ENCODE measurements at places on chromosomes 5 and 9.

DNA sequence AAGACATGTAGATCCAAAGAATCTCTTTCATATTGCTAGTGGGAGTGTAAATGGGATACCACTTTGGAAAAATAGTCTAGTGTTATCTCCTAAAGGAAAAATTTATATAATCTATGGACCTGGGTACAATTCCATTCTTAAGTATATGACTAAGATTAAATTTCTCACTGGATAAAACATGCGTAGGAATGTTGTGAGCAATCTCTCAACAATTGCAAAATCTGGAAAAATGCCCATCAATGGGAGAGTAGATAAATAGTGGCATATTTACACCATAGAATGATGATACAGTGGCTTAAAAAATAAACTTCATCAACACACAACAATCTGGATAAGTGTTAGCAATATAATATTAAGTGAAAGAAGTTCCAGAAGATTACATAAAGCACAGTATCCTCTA, 469.5 kb downstream of the MAN2A1 start:
- DNase-seq = no peak

- no peak for DNase-seq
These were observed 55.9 kb upstream of the BARX1 start for GRCh38 chr9:94010980-94011533.

DNA sequence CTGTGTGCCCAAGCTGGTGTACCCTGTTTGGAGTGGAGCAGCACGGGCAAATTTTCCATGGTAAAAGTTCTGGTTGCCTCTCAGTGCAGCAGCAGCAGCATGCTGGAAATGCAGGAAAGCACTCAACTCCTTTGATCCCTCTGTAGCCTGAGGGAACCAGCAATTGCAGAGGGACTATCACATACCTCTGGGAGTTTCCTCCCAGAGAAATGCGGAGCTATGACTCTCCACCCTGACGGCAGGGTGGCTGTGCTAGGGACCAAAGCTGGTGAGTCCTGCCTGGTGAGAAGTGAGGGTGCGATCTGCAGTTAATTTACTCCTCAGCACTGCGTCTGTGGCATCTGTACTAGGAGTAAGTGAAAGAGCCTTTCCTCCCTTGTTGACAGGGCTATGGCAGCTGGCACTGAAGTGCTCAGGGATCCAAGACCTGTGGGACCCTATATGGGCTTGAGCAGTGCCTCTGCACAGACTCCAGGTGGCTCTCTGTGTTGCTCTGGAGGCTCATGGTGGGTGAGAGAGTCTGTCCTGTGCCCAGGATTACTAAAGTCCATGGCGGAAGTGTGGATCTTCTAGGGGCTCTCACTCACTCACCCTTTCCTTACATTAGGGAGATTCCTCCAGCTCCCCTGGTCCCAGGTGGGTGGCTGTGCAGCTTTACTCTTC, 601.2 kb upstream of the TYRP1 start:
- no peak for DNase-seq

DNA sequence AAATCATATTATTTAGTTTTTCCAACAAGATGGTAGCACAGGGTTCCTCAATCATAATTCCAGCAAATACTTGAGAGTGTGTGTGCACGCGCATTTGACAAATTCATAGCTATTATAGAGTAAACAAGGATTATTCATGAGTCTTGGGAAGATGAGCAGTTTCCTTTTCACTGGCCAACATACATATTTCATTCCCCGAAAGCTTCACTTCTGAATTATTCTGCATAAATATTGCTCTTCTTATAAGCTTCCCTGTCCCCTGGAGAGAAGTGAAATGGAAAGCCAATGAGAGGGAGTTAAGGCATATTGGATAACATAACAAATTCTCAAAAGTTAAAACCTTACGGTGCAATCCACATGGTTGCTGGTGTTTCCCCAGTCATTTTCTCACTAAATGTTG, 386.4 kb upstream of the SEMA6A start:
- DNase-seq = no peak

- DNase-seq = no peak
These were observed 391.0 kb upstream of the IRX2 start for GRCh38 chr5:3142261-3143027.
